ENCODE measurements at places on chromosomes 16 and 17.

GRCh38 chr17:28747051-28747691, 3.4 kb downstream of the TRAF4 start:
- DNase-seq, result no peak

DNA sequence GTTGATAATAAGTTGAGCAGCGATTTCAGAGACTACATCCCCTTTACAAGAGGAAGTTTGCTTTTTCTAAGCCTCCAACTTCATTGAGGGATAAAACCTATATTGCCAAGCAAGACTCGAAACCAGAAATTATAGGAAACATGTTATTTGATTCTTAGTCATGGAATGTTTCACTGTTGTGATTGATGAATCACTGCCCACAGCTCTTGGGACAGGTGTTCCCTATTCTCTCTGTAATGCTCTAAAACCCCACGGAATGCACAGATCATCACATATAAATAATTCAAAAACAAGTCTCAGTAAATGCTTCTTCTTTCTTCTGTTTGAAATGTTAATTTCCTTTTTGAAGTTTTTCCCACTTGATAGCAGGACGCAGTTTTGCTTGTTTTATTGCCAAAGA, 809.5 kb upstream of the GOT2 start:
- no peak for DNase-seq

- no peak for DNase-seq
Measured at GRCh38 chr17:35934760-35935159, 4.2 kb upstream of the RDM1 start.

GRCh38 chr16:31327646-31328225, 27.2 kb upstream of the ITGAX start:
- DNase-seq, result no peak

GRCh38 chr17:7133424-7133823, 18.8 kb upstream of the ASGR2 start:
- peak; percentile 32 for DNase-seq

DNA sequence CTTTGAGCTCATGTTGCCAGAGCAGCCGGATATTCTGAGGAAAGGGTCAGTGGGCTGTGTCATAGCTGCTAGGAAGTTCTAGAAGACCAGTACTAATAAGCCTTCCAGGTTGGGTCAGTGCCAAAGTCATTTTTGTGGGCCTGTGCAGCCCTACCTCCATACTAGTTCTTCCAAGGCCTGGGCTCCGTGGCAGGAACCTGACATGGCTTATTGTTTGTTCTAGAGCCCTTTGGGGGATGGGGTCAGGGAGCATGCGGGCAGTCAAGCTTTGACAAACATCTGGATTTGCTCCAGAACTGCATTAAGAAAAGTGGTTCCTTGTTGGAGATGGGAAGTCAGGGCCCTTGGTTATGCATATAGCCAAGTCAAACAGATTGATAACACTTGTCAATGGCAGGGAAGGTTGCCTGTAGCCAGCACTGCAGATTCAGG, 7.6 kb downstream of the ALKBH5 start:
- no peak for DNase-seq

Measured in naive thymus-derived CD4-positive, alpha-beta T cell (primary cell).